Right forelimb (tissue), 1 donor: ENCODE measurements at places on chromosomes 13 and 19.

DNA sequence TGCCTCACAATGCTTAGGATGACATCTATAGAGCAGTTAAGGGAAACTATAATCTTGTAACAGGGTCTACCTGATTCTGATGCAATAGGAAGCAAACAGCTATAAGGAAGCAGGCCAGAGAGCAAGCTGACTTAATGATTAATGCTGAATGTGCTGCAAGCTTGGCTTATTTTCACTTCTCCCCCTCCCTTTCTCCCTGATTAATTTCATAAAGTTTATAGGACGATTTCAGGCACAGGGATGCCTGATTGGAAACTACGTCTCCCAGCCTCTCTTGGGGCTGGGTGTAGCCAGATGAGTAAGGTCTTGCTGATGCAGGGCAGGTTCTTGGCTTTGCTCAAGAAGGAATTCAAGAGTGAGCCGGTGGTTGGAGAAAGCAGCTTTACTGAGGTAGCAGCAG is 82.8 kb upstream of the MRI1 start:
- DNase-seq = no peak

GRCh38 chr19:29397748-29398147 is 128.0 kb upstream of the VSTM2B start:
- no peak for DNase-seq

GRCh38 chr13:36414461-36414860 is 17.8 kb upstream of the CCNA1 start:
- no peak for DNase-seq

DNA sequence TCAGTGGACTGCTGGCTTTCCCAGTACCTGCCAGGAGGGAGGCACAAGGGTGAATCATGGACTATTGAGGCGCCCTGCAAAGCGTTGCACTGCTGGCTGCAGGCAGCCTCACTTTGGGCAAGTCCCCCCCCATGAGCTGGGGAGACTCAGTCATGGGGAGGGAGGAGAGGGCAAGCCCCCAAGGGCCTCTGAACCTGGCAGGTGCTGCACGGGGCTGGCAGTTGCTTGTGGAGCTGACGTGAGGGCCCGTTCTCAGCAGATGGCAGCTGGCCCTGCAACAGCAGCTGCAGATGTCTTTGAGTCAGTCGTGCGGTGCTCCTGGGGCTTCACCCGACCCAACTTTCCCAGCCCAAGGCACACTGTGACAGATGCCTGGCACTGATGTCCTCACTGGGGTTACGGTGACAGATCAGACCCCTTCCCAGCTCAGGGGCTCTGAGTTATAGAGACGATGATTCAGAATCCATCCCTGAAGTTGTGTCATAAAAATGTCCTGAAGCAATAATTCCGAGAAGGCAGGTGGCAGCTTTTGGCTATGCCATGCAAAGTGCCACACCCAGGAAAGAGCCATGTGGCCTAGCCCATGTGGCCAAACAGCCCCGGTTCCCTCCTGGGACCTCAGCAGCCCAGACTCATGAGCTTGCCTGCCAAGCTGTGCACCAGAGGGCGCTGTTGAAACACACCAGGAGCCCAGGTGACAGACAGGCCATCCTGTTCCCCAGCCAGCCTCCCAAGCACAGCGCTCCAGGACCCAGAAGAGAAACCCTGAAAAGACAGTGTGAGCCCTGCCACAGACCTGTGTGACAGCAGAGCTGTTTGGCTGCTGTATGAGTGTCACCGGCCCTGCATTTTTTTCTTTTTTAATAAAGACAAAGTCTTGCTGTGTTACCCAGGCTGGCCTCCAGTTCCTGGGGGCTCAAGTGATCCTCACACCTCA is 53.6 kb upstream of the LDLR start:
- peak; percentile 88 for DNase-seq

DNA sequence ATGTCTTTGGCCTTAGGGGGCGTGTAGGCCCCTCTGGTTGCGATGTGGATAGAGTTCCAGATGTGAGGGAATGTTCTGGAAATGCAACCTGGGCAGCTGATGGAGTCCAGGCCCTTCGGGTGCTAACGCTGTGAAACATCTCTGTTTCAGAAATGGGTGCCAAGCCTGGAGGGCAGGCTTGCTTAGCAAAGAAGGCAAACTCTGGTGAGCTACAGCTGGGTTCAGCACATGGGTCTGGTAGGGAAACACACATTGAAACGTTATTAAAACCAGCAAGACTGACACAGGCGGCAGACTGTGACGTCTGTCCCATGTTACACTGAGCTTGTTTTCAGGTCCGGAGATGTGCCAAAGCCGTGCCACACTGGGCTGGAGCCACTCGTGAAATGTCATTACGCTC is 8.6 kb upstream of the CDC16 start:
- DNase-seq = no peak

DNA sequence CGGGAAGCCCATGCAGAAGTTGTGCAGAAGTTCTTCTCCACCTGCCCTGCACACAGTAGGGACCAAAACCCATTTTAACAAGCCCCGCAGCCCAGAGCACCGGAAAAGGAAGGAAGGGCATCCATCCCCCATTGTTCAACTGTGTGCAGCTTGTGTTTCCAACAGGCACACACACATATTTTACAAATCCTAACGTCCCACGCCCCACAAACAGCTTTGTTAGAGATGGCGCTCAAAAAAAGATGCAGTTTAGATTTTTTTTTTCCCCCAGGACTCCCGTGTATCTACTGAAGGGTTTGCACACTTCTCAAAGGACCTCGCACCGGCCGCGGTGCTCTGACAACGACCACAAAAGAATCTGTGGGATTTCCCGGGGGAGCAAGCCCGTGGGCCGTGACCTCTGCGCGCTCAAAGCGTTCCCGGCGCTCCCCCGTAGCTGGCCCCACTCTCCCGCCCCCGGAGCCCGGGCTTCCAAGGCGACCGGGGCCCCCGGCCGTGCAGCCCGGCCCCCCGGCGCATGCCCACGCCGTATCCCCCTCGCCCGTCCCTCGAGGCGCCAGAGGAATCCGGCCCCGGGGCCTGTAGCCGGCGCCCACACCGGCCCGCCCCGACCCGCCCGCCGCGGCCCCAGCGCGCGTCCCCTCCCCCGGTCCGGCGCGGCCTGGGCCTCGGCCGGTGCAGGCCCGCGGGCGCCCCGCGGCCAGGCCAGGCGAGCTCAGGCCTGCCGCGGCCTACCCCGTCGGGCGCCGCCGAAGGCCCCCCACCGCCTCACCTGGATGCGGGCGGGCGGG is 523 bp downstream of the ELAVL1 start:
- DNase-seq = no peak

GRCh38 chr19:10474962-10475451 is 28.1 kb downstream of the KEAP1 start:
- no peak for DNase-seq

GRCh38 chr13:107392205-107392604 is 823.1 kb downstream of the LIG4 start:
- DNase-seq = no peak

- peak; percentile 52 for DNase-seq
Measured at GRCh38 chr13:113109151-113110047, 3.8 kb downstream of the F7 start.

DNA sequence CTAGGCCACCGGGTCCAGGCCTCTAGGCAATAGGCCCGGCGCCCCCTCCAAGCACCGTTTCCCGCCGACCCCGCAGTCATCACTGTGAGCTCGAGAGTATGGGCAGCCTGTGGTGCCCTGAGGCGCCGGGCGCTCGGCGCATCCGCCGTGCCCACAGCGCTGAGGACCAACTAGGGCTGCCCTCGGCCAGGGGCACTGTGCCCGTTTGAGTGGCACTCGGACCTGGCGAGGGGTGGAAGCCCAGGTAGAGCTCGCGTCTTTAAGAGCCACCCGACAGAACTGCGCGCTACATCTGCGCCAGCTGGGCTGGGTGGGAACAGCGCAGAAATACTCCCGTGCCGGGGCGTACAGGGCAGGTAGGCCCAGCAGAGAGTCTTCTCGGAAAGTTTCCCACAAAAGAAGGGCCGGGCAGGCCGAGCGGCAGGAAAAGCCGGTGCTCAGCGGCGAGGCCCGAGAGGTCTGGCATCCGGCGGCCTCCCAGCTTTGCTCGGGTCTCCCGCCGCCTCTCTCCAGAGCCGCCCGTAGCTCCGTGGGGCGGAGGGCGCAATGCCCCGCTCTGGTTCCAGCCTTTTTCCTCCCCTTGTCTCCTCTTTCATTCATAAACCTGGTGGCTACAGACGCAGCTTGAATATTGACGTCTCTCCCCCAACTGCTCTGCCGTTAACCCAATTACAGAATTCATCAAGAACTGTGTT is 5.4 kb upstream of the SOX1 start:
- DNase-seq = no peak

DNA sequence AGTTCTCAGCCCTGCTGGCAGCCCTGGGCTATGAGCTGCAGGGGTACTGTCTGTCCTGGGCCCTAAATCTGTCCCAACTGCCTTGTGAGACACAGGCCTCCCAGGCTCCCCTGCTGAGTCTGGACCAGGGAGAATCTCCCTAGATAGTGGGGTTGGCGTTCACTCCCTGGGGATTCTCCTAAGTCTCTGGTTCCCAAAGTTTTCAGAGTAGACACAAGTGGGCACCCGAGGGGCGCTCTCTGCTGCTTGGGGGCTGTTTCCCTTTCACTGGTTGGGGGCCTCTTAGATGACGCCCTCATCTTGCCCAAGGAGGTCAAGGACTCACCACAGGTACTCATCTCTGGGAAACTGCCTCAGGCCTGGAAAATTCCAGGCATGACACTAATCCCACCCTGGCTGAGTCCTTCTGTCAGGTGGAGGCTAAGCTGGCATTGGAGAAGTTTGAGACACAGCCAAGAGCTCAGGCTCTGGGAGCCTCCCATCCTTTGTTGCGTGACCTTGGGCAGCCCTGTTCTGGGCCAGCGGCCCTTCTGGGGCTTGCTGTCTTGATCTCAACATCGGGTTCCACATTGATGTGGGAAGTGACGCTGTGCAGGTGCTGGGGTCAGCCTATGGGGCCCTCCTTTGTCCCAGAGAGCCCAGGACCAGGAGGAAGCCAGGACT is 3.9 kb downstream of the RPL18A start:
- no peak for DNase-seq

DNA sequence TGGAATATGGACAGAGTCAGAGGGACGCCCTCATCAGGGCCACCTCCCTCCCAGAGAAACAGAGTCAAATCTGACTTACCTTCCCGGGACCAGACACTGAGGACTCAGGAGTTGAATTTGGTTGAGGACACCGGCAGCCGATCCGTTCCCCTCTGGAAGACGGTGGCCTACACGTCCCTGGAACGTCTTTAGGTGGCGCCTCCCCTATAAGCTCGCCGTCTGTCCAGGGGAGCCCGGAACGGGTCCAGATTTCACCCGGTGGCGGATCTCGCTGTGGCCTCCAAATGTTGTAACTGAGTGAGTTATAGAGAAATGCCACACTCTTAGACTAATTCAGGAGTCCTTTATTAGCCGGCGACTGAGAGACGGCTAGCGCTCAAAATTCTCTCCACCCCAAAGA is 9.0 kb downstream of the TNFSF14 start:
- DNase-seq = no peak

DNA sequence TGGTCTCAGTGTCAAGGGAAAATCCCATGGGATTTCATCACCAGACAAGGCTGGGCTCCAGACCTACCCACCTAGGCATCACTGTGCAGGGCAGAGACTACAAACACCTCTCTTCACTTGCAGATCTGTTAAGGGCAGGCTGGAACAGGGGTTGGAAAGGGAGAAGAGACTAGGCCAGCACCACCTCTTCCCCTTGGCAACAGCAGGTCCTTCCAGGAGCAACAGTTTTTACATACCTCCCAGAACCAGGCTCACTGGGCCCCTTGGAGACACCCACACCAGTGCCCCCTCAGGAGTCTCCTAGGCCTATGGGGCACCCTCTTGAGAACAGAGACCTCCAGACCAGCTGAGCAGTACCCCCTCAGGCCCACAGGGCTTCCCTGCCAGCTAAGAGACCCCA is 2.5 kb upstream of the UBE2M start:
- no peak for DNase-seq

DNA sequence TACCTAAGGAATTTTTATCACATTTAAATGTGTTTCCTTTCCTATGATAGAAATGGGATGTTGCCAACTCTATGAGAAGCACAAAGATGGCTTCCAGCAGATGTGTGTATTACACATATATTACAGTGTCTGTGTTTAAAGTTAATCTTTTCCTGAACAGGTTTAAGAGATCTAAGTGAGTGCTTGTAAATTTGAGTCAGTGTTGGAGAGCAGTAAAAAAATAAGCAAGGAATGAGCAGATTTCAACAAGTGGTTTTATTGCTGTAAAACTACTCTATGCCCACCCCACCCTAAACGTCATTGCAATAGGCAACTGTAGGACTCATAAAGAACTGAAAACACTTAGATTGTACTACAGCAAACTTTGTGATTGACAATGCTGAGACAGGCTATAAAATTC is 248.7 kb downstream of the KLF5 start:
- DNase-seq = no peak

- DNase-seq = no peak
Measured at GRCh38 chr19:47324502-47324901, 7.5 kb upstream of the C5AR2 start.

DNA sequence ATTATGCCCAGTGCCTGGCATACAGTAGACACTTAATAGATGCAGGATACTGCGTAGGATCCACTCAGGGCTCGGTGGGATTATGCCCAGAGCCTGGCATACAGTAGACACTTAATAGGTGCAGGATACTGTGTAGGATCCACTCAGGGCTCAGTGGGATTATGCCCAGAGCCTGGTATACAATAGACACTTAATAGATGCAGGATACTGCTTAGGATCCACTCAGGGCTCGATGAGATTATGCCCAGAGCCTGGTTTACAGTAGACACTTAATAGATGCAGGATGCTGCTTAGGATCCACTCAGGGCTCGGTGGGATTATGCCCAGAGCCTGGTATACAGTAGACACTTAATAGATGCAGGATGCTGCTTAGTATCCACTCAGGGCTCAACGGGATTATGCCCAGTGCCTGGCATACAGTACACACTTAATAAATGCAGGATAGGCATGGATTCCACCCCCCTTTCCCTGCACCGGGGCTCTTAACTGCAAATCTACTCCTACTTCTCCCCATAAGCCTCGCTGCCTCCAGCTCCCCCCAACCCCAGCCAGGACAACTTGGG is 24.9 kb downstream of the SMIM24 start:
- no peak for DNase-seq

DNA sequence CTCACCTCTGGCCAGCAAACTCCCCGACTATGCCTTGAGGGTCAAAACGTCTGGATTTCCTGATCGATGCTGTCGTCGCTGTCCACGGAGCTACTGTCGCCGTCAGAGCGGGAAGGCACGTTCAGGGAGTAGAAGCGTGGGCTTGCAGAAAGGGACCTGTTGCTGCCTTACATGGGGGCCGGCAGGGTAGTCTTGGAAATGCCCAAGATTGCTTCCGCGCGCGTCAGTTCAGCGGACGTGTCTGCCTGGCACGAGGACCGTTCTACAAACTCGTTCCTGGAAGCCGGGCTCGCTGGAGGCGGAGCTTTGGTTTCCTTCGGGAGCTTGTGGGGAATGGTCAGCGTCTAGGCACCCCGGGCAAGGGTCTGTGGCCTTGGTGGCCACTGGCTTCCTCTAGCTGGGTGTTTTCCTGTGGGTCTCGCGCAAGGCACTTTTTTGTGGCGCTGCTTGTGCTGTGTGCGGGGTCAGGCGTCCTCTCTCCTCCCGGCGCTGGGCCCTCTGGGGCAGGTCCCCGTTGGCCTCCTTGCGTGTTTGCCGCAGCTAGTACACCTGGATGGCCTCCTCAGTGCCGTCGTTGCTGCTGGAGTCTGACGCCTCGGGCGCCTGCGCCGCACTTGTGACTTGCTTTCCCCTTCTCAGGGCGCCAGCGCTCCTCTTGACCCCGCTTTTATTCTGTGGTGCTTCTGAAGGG is 15.4 kb downstream of the RB1 start:
- peak; percentile 60 for DNase-seq

GRCh38 chr19:27774337-27774736 is 1438.6 kb downstream of the UQCRFS1 start:
- no peak for DNase-seq
